ENCODE measurements at places on chromosomes 2 and 18.
A peak's percentile ranks its signal among the peaks of the same experiment; 100 is the strongest.

DNA sequence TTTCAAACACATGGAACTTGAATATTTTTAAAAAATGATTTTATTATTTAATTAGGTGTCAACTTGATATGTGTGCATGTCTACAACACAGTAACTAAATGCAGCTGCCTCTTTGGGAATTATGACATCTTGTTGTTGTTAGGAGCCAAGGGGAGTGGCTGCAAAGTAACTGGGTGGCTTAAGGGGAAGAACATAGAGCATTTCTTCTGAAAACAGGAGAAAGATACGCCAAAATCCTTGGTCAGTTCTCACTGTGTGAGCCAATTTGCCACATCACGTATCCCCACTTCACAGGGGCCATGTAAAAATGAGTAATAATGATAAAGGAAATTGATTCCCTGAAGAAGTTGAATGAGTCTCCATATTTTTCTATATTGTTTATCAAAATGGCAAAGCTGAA, 309.8 kb upstream of the COL3A1 start:
- DNase-seq: no peak

DNA sequence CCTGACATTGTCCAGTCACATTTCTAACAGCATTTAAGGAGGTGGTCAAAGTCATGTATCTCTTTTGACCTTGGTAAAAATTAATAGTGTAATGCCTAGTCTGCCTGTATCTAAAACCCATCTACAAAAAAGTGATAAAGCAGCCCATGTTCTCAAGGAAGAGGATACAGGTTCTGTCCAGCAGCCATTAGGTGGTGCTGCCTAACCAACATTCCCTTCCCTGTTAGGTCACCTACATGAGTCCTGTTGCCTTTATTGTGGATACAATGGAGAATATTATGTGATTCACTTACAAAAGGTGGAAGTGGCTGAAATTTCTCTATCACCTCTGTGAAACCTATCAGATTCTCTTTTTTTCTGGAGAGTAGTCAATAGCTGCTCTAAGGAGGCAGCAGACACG, 52.5 kb downstream of the AQP4 start:
- DNase-seq: peak; percentile 80

DNA sequence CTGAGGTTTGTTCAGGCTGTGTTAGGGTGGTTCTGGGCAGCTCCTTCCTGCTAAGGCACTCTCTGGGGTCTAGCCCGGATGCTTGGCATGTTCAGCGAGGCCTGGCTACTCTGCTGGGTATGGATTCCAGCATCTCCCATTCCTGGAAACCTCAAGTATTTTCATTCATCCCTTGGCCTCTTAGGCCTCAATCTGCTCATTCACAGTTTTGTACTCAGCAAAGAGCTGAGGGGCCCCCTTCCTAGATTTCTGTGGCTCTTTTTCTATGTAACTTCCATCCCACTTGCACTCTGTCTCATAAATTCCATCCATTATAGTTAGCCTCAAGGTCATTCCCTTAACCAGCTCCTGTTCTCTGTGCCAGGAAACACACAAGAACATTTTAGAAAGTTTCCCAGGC, 798.8 kb upstream of the HS6ST1 start:
- peak; percentile 3 for DNase-seq

GRCh38 chr2:40405465-40405864, 46.4 kb downstream of the SLC8A1 start:
- peak; percentile 97 for DNase-seq

GRCh38 chr18:2424420-2424819, 146.9 kb downstream of the METTL4 start:
- DNase-seq: no peak

- peak; percentile 97 for DNase-seq
Measured at GRCh38 chr2:237693291-237693994, 66.1 kb downstream of the LRRFIP1 start.

DNA sequence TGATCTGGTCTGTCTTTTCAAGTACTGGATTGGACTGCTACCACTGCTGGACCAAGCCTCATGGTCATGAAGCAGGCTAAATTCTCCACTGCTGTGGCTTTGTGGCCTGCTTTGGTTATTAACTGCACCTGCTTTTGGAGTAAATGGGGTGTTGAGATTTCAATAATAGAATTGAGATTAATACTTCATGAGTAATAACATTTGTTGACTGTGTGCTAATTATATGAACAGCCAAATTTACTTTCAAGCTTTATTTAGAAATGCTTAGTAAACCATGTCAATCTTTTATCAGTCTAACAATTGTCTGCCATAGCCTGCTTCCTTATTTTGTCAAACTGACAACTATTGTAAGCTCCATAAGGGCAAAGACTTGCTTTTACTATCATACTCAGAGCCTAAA, 27.4 kb upstream of the MTIF2 start:
- no peak for DNase-seq

GRCh38 chr2:34316788-34317187, 717.7 kb upstream of the FAM98A start:
- DNase-seq: peak; percentile 78

DNA sequence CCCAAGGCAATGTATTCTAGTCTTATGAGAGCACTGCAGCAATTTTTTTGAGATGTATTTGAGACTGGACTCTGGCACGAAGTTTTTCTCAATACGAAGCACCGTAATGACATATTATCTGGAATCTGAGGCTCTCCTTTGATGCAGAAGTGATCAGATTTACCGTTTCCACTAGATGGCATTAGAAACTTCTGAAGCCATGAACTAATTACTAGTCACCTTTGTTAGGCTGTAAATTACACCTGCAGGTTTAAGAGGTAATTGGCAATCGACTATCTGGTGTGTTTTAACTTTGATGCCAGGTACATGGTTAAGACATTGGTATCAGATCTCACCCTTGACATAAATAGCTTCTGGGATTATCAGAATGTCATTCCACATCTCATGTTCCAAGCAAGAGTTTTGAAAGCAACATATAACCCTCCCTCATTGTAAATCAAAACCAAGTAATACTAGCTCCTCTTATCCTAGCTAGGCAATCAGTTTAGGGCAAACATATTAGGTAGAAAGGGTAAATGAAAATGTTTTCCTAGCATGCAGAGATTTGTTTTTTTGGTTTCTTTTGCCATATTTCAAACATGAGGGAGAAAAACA, 254.6 kb upstream of the SPRED2 start:
- DNase-seq: peak; percentile 18

DNA sequence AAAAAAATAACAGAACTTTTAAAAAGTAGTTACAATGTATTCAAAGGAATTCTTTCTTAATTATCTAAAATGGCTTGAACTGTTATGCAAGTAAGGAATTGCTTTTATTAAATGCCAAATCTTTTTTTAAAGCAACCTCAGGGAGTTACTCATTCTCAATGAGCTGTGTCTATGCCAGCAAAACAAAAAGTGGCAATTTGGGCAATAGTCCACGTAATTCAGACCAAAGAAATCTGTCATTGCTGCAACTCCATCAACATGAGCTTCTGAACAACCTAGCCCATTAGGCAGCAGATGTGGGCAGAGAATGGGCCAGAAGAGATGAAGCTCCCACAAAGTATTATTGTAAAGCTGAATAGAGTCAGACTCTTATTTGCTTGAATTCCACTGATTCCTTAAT, 118.4 kb downstream of the ALK start:
- peak; percentile 86 for DNase-seq

GRCh38 chr2:20538308-20539132, 91.6 kb downstream of the RHOB start:
- DNase-seq: no peak

DNA sequence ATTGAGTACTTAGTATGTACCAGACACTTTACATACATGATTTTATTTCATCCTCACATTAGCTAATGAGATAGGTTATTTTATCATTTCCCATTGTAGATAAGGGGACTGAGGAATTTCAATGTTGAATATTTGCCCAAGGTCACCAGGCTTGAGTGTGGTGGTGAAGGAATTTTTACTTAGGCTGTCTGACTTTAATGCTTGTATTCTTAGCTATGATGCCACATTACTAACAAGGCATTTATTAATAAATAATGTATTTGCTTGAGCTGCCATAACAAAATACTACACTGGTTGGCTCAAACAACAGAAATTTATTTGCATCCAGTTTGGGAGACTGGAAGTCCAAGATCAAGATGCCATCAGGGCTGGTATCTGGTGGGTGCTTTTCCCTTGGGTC, 250.9 kb downstream of the GPD2 start:
- DNase-seq: peak; percentile 54

GRCh38 chr2:100470898-100471514, 724 bp downstream of the NMS start:
- DNase-seq: no peak

- no peak for DNase-seq
Measured at GRCh38 chr2:150653351-150653750, 165.9 kb upstream of the RND3 start.

DNA sequence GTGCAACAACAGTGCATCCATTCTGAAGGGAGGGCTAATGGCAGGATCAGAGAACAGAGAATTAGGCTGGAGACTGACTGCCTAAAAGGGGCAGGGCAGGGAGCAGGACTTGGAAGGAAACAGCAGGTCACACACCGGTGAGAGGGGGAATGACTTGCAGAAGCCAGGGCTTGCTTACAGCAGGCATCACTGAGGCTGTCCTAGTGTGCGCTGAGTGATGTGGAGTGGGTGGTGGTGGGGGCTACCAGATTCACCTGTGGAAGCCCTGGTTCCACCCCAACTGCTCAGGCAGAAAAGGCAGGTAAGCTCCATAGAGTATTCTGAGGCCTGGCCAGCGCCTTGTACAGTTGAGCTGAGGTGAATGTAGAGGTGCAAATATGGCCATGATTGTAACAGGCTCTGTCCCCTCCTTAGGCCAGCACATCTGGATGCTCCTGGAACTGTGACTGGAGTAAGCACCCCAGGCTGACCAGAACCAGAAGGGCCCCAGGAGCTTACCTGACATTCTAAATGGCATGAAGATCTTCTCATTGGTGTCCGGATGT, 49.4 kb downstream of the SFXN5 start:
- DNase-seq: no peak

DNA sequence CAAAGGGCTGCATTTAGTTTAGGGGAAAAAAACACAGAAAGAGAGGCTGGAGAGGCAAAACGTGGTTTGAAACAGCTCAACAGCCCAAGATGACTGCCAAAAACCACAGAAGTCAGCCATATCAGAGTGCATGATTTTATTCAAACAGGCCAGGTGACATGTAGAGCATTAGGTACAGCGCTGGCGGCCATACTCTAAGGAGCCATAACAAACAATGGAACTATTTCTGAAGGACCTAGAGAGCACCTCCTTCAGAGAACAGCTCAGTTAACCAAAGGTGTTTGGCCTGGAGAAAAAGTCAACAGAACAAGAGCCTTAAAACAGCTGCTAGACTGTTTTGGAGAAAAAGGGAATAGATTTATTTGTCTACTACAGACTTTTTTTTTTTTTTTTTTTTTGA, 2.6 kb downstream of the THADA start:
- DNase-seq: no peak

DNA sequence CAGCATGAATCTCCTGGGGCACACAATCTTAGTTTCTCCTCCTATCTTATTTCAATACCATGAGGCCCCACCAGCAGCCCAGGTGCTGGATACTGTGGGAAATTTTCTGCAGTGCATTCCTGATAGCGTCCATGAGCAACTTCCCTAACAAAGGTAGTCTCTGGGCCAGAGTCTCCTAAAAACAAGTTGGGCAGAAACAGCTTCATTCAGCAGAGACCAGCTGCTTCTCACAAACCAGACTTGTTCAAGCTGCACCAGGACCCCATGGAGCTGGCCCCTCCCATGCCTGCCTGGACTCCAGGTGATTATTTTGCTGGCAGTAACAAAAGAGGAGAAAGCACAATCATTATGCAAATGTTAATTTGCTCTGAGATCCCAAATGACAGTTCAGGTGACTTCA, 31.4 kb downstream of the MYO5B start:
- DNase-seq: no peak

GRCh38 chr2:177905640-177906039, 166.9 kb downstream of the PDE11A start:
- DNase-seq: no peak

DNA sequence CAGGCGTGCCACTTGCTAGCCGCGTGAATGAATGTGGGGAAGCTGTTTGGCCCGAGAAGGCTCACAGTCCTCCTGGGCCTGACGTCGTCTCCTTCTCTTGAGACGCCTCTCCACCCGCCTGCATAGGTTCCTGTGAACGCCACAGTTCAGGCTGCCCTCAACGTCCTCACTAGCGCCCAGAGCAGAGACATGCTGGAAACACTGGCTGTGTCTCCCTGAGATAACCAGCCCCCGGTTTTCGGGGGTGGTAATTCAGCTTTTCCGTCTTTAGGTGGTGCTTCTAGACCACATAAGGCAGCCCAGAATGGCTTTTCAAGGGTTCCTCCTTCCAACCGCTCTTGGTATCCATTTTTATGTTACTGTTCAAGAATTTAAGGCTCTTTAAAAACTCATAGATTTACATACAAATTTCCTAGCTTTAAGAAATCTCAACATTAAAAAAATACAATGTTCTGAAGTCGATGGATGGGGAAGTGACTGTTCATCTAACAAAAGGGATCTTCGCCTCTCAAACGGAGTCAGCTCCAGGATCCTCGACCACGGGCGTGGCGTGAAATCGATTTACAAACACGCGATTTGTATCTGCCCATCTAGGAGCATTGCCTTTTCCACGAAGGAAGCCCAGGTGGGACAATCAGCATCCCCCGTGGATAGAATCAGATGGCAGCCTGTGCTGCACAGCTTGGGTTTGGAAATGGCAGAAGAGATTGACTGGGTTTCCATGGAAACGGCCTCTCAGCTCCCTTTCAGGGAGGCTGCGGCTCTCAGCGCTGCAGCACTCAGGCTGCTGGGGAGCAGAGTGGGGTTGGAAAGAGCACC, 110.6 kb upstream of the PXDN start:
- DNase-seq: no peak

GRCh38 chr2:46171411-46171953, 125.7 kb upstream of the EPAS1 start:
- peak; percentile 65 for DNase-seq

GRCh38 chr2:33134791-33135560, 188.2 kb downstream of the LTBP1 start:
- DNase-seq: no peak

DNA sequence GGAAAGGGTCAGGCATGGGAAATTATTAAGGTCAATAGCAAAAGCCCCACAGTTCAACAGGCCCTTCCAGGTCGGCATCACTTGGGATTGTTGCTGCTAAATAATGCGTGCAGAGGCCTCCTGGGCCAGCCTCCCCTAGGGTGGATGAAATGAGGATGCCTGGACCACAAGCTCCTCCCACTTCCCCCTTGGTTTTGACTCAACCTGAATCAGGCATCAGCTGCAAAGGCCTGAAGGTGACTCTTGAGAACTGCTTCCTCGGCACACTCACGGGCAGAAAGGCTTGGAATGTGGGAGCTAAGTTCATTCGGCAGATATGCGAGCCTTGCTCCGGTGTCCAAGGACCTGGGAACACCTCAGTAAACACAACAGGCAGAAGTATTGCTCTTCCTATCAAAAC, 69.3 kb downstream of the MBP start:
- DNase-seq: peak; percentile 80

GRCh38 chr18:39835303-39836030, 2119.6 kb upstream of the PIK3C3 start:
- DNase-seq: peak; percentile 6

- DNase-seq: peak; percentile 55
Measured at GRCh38 chr2:197011801-197012641, 85.5 kb upstream of the PGAP1 start.

Data from renal cortical epithelial cell (primary cell).